WTC11 (cell line): ENCODE measurements at places on chromosomes 5 and 9.

- no peak for DNase-seq
Observed at GRCh38 chr9:12697719-12698118, 4.5 kb downstream of the TYRP1 start.

- DNase-seq, result no peak
Observed at GRCh38 chr5:126373375-126374108, 49.7 kb upstream of the GRAMD2B start.

GRCh38 chr5:131228646-131229045 is 35.2 kb upstream of the CDC42SE2 start:
- no peak for DNase-seq

DNA sequence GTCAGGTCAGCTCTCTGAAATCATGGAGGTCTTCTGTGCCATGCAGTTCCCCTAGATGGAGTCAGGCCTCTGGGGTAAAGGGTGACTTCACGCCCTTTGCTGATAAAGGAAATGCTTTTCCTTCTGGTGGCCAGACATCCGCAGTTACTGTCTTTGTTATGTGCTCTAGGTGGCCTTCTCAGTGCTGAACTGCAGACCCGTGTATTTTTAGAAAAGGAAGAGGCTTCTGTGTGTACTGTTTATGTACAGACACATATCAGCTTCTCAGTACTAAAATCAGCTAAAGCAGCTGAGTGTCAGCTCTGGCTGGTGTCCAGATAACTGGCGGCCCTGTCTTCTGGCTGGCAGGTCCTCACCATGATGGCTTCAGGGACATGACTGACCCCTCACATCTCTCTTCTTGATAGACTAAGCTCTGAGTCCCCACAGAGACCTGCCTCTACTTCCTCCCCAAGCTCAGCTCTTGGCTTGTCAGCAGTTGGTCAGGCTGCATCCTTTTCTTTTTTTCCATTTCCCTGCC is 75.3 kb downstream of the ARHGAP26 start:
- DNase-seq, result no peak

GRCh38 chr9:32906213-32906612 is 95.2 kb downstream of the APTX start:
- no peak for DNase-seq
